Stimulated activated CD4-positive, alpha-beta T cell treated with anti-CD3 and anti-CD28 coated beads, Interleukin-4, amount 100 ng/mL, for 4 hours (primary cell): ENCODE measurements at places on chromosomes 1 and 21.

- DNase-seq = no peak
Measured at GRCh38 chr1:192573499-192573898, 2.1 kb upstream of the RGS1 start.

- no peak for DNase-seq
Measured at GRCh38 chr1:4176841-4177240, 276.8 kb upstream of the C1orf174 start.

DNA sequence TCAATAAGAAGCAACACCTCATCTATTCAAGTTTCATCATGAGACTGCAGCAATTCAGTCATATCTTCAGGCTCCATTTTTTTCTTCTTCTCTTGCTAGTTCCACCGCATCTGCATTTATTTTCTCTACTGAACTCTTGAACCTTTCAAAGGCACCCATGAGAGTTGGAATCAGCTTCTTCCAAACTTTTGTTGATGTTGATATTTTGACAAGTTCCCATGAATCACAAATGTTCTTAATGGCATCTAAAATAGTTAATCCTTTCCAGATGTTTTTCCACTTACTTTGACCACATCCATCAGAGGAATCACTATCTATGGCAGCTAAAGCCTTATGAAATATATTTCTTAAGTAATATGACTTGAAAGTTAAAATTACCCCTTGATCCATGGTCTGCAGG, 434.3 kb downstream of the GPATCH2 start:
- no peak for DNase-seq

DNA sequence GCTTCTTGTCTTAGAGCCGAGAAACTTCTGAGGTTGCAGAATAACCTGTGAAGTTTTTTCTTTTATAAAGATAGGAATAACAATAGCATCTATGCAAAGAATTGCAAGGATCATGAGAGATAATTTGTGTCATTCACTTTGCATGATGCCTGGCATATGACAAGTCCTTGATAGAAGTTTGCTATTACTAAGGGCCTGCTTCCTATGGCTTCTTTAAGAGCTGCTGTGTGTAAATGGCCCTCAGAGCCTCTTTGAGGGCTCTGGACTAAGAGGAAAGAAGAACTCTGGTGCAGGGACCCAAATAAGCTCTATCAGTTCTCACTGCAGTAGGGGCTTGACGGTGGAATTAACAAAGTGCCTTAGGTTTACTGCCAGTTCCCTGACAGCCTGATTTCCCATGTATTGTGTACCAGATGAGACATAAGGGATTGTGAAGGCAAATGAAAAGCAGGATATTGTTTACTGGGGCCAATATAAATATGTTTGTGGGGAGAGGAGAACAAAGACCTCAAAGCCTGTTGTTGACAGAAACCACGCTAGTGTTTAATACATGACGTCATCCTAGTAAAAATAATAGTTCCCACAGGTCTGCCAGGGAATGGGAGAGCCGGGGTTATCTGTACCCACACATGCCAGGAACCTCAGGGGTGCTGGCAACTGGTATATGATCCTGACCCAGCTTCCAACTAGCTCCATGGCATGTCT, 131.2 kb upstream of the UBE2U start:
- DNase-seq = no peak
